ENCODE measurements at places on chromosomes 4 and X.

- DNase-seq = peak; percentile 16
Measured at GRCh38 chrX:54181202-54181953, 1.7 kb downstream of the FAM120C start.

DNA sequence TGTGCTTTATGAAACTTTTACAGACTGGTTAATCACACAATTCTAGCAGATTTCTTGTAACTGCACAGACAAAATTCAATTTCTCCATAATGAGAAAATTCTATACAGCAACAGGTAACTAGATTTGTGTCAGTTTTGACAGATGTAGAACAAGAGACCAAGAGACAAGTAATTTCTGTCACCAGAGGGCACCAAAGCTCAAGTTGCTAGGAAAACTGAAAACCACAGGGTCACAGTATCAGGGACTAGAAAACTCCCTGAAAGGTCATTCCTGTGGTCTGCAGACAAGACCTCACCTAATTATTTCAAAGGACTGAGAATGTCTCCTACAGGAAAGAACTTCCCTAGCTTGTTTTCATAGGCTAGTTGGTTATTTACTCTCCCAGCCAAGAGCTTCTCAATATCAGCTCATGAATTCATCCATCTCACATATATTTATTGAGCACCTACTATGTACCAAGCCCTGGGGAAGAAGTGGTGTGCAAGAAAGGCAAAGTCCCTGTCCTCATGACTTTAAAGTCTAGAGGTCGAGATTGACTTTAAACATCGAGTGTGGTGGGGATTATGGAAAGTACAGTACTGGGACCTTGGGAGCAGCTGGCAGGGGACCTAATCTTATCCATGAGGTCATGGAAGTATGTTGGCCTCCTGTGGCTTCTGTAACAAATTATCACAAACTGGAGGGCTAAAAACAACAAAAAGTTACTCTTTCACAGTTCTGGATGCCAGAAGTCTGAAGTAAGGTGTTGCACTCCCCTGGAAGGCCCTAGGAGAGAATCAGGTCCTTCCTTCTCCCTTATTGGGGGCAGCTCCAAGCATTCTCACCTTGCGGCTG, 47.8 kb upstream of the SETD7 start:
- DNase-seq = peak; percentile 72

- peak; percentile 92 for DNase-seq
Measured at GRCh38 chr4:20194123-20195013, 57.3 kb upstream of the SLIT2 start.

- peak; percentile 88 for DNase-seq
Measured at GRCh38 chr4:127708985-127709384, 21.2 kb upstream of the SLC25A31 start.

- DNase-seq = peak; percentile 91
Measured at GRCh38 chr4:122898370-122899150, 23.8 kb downstream of the NUDT6 start.

GRCh38 chr4:12645732-12646131, 838.4 kb downstream of the RAB28 start:
- DNase-seq = no peak

- no peak for DNase-seq
Measured at GRCh38 chrX:153909024-153909979, 4.8 kb downstream of the AVPR2 start.

GRCh38 chrX:39459952-39460351, 637.8 kb downstream of the BCOR start:
- DNase-seq = no peak

- no peak for DNase-seq
Measured at GRCh38 chr4:153542834-153543233, 76.7 kb downstream of the TMEM131L start.

GRCh38 chrX:11438767-11439166, 145.6 kb downstream of the AMELX start:
- peak; percentile 75 for DNase-seq

GRCh38 chr4:124253080-124253479, 459.5 kb downstream of the ANKRD50 start:
- DNase-seq = no peak

DNA sequence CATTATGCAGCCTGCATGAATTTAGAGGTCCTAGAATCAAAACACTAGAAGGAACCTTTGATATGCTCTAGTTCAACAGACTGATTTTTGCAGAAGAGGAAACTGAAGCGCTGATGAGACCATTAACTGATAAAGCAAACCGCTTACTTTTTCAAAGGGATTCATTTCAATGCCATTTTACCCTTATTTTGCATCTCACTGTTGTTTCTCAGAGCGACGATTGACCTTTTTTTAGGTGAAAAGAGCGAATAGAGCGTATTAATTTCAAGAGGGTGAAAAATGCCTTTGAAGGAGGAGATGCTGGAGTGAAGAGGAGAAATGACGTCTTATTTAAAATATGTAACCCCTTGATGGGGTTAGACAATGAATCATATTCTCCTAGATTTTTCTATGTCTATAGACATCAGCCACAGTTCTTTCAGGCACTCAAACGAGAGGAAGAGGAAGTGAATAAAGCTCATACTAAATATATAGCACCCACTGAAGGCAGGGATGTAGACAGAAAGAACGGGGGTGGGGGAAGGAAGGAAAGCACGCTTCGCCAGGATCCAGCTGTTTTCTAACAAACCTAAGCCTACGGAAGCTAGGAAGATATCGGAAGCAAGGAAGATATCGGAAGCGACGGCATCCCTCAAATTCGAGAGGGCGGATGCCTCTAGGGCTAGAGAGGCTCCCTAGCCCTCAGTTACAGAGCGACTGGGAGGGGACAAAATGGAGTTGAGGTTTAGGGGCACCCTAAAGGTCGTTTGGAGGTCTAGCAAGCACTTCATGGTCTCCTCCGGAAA, 848 bp downstream of the ACSL4 start:
- DNase-seq = peak; percentile 60

DNA sequence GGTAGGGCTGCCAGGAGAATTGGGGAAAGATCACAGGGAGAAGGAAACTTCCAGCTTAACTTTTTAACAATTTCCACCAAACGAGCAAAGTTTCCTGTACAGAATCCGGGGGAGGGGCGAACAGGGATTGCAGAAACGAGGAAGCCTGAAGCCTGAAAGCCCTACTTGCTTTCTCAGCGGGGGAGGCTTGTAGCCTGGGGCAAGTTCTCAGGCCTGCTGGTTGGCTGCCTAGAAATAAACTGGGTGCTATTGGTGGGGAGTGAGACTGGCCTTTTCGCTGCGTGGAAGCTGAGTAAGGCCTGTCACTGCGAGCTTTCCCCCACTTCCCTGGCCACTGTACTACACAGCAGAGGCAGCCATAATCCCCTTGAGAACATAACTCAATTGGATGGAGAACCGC, 110.8 kb upstream of the ATP8A1 start:
- no peak for DNase-seq

GRCh38 chrX:149513825-149514428, 8.8 kb upstream of the IDS start:
- peak; percentile 54 for DNase-seq

- DNase-seq = peak; percentile 89
Measured at GRCh38 chrX:20515841-20516461, 249.2 kb upstream of the RPS6KA3 start.

GRCh38 chrX:22041907-22042530, 9.9 kb downstream of the PHEX start:
- DNase-seq = no peak

GRCh38 chr4:148293571-148293970, 148.6 kb downstream of the NR3C2 start:
- DNase-seq = no peak

DNA sequence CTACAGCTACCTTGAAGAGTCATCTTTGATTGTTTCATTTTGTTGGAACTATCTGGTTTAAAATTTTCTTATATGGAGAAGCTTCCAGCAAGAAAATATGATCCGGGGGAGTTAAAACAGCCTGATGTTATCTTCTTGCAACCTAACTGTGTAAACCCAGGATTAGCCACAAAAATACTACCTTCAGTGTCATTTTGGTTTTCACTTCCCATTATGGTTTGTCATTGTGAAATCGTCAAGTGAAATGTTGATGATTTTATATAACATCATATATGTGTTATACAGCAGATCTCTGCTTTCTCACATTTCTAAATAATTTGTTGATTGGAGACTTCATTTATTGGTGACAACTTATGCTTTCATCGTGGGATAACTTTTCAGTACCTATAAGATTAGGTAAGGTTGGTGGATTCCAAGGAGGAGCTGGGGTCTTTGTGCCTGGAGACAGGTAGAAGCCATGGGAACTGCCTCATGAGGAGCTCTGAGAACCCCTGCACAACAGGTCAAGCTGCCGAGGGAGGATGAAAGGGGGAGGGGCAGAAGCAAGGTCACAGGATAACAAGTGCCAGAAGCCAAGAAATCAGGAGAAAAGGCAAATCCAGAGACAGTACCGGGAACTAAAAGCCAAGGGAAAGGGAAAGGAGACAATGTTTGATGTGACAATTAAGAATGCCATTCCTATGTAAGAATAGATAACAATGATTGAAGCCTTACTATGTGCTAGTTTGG, 7.2 kb downstream of the ARHGAP24 start:
- no peak for DNase-seq

- DNase-seq = no peak
Measured at GRCh38 chr4:54902976-54903375, 222.4 kb downstream of the KDR start.

DNA sequence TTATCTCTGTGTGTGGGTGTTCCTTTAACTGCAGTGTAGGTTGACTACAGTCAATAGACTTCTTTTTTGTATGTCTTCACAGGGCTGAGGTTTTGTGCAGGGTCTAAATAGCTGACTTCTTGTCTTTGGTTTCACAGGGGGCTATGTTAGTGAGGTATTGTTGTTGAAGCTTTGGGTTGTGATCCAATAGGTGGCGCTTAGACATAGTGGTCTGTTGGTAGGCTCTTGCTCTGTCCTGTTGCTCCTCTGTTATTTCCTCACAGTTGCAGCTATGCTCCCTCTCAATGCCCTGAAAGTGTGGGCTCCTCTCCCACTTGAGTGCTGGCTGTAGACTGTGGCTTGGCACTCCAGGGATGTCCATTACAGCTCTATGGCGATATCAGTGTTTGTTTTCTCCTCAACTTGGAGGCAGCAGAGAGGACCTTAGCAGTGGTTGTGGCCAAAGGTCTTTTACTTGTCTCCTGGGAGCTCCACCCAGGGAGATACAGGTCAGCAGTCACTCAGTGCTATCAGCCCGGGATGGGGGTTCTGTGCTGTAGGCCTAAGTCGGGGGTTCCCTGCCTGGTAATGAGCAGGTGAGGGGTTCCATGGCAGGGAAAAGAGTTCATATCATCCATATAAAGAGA, 14.0 kb downstream of the POF1B start:
- no peak for DNase-seq

GRCh38 chr4:173564461-173564860, 34.4 kb upstream of the HAND2 start:
- no peak for DNase-seq

GRCh38 chr4:101264993-101265815, 82.1 kb downstream of the PPP3CA start:
- DNase-seq = no peak

DNA sequence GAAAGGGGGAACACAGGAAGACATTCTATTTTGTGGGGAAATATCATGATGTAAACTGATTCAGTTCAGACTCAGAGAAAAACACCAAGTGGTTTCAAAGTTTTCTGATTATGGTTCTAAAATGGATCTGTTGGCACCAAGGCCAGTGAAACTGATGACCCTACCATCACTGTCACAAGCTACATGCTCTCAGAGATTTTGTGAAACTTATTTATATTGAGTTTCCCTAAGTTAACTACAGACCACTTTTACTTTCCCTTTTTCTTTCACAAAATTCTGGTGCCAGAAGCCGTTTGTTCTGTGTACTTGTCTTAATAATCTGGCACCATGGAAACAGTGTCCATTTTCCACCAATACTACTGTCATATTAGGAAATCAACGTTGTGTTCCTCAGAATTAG, 43.4 kb upstream of the CABS1 start:
- DNase-seq = no peak

- peak; percentile 50 for DNase-seq
Measured at GRCh38 chr4:139922406-139923024, 231.5 kb downstream of the MAML3 start.

DNA sequence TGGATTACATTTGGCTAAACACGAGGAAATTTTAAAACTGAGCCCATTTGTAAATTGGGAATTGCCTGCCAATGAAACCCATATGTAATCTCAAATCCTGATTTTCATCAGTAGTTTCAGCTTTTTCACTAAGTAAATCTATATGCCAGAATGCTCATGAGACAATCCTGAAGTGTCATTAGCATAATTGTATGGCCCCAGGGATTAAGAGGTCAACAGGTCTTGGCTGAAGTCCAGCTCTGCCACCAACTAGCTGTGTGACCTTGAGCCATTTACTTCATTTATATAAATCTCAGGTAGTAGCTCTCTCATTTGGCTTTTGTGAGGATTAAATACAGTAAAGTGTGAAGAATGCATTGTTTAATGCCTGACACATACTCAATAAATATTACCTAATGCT, 320.5 kb upstream of the EMCN start:
- DNase-seq = no peak

DNA sequence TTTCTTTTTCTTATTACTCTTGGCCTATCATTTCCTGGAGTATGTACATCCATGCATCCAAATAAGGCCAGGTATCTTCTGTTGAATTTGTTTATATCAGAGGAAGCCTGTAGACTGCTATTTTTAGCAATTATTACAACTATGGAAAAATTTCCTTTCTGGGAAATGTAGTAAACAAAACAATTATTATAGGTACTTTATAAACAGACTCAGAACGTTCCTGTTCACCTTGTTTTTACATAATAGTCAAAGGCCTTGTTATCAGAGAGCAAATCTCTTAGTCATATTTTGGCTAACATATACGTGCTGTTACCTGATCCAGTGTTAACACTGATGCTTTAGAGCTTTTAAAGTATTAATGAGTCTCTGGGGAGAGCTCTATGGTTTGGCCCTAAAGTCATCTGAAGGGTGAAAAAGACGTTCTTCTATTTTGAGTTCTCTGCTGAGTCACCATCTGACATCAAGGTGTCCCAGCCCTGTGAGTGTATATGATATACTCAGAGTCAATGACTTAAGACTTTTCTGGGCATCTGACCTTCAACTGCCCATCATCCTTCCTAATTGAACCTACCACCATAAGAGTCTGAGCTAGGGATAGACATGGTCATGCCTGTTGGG, 7.3 kb downstream of the SPARCL1 start:
- peak; percentile 83 for DNase-seq

GRCh38 chr4:15513545-15513944, 43.9 kb downstream of the CC2D2A start:
- DNase-seq = peak; percentile 15

DNA sequence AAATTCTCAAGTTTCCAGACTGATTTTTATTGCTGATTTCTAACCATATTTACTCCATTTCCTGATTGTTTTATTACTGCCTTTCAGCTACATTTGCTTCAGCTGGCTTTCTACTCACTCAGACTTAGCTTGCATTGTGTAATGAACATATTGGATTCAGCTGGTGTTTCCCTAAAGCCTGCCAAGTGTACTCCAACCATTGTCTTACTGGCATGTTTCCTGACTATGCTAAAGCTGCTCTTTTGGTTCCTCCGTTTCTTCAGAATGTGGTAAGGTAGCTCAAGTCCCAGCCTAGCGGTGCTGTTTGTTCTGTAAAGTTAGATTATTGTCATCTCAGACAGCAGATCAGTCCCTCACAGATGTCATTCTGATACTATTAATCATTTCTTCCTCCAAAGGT, 53.1 kb upstream of the GLRA2 start:
- peak; percentile 47 for DNase-seq

- DNase-seq = no peak
Measured at GRCh38 chr4:99645036-99645435, 12.6 kb downstream of the C4orf54 start.

- DNase-seq = no peak
Measured at GRCh38 chr4:177770776-177771175, 328.5 kb upstream of the AGA start.

Data from fibroblast of mammary gland (primary cell).